ENCODE measurements at places on chromosomes 6 and 20.

DNA sequence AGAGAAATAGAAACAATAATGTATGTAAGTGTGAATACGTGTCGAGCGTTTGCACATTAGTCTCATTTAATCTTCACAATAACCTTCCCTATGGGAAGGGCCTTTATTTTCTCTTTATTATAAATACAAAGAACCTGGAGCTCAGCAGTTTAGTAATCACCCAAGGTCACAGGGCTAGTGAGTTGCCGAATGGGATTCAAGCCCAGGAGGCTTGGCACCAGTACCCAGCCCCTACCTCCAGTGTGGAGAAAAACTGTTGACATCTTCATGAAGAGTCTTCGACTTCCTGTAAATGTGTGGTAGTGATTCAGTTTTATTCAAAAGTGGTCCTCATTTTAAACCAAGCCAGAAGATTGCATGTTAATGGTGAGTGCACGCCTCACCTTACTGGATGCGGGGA, 162.8 kb downstream of the SCML4 start:
- DNase-seq: no peak

DNA sequence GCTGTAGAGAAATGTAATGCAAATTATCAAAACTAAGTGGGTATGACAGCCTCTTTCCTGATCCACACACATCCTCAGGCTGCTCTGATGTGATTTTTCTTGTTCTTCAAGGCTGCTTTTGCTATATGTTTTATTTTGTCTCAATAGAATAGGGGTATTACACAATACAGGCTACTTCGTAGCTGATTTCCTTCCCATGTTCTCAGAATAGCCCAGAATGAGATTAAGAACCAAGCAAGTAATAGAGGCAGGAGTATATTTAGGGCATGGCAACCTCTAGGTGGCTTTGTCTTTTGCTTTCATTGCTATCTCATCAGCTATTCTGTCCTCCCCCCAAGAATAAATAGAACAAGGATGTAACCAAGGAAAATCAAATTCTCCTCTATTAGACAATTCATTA, 241.8 kb downstream of the ALDH8A1 start:
- DNase-seq: no peak

DNA sequence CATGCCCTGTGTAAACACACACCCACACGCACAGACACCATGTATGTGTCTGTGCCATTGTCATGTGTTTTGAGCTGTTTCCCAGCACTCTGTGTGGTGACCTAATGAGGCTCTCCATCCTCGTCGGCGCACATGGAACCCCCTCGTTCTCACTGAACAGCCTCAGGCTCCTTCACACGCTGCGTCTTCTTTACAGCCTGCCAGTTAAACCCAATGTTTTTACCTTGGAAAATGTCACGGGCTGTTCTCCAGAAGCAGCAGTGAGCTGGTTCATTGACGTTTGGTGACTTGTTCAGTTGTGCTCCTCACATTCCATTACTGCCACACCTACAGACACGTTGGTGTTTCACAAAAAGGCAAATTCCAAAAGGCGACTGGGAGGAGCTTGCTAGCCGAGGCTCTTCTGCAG, 201.0 kb upstream of the FOXQ1 start:
- DNase-seq: no peak

GRCh38 chr6:96304997-96305396, 216.6 kb upstream of the UFL1 start:
- no peak for DNase-seq

DNA sequence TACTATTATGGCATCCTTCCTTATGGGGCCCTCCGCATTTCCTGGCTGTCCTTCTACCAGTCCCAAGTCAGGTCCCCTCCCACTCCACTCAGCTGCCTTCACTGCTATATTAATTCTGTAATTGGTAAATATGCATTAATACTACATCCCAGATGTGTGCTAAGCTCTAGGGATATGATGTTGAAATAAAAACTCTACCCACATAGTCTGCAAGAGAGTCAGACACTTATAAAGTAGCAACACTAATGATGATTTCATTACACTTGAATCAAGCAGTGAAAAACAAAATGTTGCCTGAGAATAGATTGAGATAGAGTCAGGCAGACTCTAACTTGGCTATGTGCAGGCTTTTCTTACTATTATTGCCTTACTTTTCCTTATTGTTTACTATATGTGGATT, 62.4 kb downstream of the AIG1 start:
- DNase-seq: no peak
